Astrocyte of the cerebellum (primary cell): ENCODE measurements at places on chromosomes 12 and 14.

DNA sequence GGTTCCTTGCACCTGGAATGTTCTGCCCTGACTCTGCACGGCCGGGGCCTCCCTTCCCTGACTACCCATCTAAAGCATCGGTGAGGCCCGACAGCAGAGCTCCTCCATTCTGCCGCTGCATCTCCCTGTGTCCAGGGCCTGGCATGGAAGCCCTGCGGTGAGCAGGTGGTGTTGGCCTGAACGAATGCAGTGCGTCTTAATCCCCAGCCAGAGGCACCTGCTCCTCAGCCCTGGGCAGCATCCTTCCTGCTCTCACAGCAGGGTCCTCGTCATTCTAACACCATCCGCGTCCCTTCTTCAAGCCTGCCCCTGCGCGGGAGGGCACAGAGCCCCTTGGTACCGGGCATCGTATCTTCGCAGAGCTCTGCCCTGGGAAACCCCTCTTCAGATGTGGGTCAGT, 15.4 kb downstream of the BEGAIN start:
- DNase-seq: no peak

- DNase-seq: peak; percentile 65
Measured at GRCh38 chr12:39605996-39606395, 13.6 kb downstream of the ABCD2 start.

DNA sequence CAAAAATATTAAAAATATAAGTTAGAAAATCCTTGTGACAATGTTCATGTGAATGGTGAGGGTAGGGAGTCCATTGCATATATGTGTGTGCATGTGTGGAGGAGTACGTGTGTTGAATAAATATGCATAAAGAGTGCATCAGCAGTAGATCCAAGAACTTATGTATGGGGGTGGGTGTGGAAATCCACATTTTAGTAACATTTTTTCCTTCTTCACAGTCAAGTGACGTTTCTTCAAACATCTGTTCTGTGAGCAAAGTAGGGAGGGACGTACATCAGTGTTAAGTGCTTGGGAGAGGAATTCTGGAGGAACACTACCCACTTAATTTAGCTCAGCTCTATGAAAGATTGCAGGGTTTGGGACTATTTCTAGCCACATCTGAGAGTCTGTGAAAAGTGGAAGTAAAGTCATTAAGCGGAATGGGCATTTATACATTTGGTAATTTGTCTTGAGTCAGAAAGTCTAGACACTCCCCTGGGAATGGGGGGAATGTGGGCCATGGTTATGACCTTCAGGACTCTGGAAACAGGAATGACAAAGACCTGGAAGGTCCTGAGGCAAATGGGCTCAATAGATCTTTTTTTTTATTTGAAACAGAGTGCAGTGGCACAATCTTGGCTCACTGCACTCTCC, 156.4 kb upstream of the PLXNC1 start:
- DNase-seq: no peak

DNA sequence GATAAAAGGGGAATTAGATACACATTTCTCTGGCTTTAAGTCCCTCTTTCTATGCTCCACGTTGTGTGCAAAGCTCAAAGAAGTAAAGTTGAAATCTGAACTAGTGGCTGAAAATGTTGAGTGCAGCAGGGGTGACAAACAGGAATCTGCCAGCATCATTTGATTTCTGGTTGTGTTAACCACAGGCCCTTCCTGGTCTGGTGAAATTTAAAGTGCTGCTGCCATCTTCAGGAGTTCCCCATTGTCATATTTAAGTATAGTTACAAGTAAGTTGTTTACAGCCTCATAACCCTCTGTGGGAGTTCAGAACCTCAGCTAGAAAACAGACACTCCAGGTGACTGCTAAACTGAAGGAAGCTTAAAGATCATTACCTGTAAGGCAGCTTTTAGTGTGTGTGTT, 90.9 kb upstream of the CCDC196 start:
- DNase-seq: no peak

- no peak for DNase-seq
Measured at GRCh38 chr12:108204117-108204987, 75.3 kb downstream of the WSCD2 start.

DNA sequence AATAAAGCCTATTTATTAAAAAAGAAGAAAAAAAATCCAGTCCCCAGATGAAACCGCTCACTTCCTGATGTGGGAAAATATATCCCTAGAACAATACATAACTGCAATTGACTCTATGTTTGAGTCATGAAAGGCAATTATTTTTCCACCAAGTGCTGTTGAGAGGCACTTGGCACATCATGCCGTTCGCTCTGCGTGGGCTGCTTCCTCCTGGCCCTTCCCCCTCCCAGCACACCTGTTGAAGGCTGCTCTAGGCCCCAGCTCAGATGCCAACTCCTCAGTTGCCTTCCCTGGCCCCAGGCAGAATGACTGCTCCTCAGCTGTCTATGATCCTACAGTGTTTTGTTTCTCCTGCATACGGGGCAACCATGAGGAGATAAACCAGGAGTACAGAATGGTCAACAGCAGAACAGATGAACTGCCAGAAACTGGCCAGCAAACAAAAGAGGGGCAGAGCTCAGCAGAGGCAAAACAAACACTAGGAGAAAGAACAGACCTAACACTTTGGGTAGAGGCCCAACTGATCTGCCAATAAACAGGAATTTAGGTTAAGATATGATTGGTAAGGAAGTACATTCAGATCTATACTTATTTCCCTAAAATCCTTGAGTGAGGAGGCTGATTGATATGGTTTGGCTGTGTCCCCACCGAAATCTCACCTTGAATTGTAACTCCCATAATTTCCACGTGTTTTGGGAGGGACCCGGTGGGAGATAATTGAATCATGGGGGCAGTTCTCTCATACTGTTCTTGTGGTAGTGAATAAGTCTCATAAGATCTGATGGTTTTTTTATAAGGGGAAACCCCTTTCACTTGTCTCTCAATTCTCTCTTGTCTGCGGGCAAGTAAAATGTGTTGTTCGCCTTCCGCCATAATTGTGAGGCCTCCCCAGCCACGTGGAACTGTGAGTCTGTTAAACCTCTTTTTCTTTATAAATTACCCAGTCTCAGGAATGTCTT, 58.6 kb downstream of the SLC38A1 start:
- DNase-seq: no peak

- no peak for DNase-seq
Measured at GRCh38 chr12:89504560-89505346, 19.8 kb downstream of the GALNT4 start.

DNA sequence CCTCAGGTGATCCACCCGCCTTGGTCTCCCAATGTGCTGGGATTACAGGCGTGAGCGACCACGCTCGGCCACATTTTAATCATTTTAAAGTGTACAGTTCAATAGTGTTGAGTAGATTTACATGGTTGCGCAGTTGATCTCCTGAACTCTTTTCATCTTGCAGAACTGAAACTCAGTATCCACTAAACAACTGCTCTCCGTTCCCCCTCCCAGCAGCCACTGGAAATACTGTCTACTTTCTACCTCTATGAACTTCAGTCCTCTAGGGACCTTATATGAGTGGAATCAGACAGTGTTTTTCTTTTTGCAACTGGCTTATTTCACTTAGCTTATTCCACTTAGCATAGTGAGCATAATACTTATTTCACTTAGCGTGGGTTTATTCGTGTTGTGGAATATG, 53.7 kb downstream of the KCTD10 start:
- no peak for DNase-seq

DNA sequence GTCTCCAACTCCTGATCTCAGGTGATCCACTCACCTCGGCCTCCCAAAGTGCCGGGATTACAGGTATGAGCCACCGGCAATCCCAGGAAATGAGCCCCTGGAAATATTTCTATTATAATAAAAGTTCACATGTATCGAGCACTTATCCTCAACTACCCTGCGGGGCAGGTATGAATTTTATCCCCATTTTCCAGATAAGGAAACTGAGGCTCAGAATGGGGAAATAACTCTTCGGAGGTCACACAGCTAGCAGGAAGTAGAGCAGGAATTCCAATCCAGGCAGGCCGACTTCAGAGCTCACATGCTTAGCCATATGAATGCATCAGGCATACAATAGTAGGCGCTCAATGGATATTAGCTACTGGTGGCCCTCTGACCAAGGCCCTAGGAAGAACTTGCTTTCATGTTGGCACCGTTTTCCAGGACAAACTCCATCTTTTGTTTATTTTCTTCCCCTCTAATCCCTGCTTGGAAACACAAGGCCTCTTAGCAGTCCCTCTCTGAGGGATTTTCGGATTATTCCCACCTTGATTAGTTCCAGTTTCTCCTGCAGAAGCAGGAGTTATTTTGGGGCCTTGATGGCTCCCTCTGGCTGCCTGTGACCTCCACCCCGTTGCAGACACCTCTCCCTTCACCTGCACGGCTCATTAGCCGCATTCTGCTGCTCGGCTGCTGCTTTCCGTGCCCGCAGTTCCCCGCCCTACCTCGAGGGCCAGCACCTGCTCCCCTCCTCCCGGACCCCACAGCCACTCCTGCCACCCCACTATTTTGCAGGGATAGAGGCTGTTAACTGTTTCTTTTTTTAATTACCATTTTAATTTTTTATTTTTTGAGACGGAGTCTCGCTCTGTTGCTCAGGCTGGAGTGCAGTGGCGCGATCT, 18.7 kb upstream of the POP5 start:
- no peak for DNase-seq
